Activated naive CD8-positive, alpha-beta T cell treated with anti-CD3 and anti-CD28 coated beads for 36 hours (primary cell): ENCODE measurements at places on chromosomes 4 and X.

GRCh38 chr4:153603258-153603657, 80.8 kb upstream of the TLR2 start:
- peak; percentile 23 for DNase-seq

- no peak for DNase-seq
Measured at GRCh38 chr4:119310826-119311225, 11.1 kb downstream of the FABP2 start.

GRCh38 chr4:7167706-7168105, 24.6 kb upstream of the SORCS2 start:
- no peak for DNase-seq

- DNase-seq: no peak
Measured at GRCh38 chrX:153926552-153926857, 441 bp upstream of the ARHGAP4 start.

GRCh38 chrX:143634663-143635455, 1.0 kb downstream of the SLITRK4 start:
- DNase-seq: no peak

GRCh38 chrX:68985135-68985755, 156.4 kb downstream of the EFNB1 start:
- DNase-seq: no peak

GRCh38 chr4:7705593-7705992, 234.1 kb downstream of the AFAP1 start:
- no peak for DNase-seq

- no peak for DNase-seq
Measured at GRCh38 chrX:42803320-42803719, 25.4 kb upstream of the PPP1R2C start.

DNA sequence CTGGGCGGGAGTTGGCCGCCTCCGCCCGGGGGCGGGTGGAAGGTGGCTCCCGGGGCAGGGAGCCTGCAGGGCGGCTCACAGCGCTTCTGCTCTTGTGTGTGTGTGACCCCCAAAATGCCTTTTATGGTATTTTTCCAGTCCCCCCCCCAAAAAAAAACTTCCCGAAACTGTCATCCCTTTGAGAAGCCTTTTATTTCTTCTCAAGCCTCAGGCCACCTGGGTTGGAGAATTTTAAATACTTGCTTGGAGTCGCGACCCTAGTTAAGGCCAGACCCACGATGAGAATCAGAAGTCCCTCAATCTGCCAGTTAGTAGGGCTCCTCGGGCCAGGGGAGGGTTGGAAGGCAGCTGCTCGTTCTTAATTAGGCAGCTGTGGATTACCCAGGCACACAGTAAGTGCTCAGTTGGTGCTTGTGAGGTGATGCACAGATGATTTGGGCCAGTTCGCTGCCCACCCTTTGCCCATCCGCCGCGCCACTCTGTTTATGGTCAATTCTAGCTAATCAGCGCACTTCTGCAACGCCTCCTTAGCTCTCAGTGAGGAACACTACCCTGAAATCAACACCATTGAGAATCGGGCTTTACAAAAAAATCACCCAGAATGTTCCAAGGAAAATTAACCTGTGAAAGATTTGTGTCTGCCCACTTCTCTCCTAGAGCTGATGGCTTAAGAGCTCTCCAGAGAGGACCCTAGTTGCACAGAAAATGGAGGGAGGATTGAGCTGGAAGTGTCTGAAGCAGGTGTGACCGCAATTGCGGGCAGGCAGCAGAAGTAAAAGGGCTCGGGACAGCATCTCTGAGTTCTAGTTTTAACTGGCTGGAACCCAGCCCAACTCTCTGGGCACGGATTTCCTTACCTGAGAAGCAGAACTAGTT, 648 bp upstream of the SCD5 start:
- no peak for DNase-seq

DNA sequence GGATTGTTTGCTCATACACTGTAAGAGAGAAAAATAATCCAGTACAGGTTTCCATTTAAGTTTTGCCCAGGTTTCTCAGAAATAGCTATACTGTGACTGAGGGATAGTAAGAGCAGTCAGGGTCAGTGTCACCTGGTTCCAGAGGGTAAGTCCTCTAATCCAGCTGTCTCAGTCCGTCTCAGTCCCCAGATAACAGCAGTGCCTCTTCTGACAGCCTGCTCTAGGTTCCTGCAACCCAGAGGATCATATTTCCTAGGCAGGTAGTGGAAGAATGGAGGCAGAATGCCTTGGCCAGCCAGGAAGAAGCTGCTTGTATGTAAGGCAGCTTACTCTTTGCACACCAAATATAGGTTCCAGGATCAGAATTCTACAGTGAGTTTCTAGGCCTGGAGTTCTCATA, 22.6 kb upstream of the GNRHR start:
- no peak for DNase-seq

- DNase-seq: no peak
Measured at GRCh38 chrX:34891391-34891790, 51.2 kb upstream of the FAM47B start.
